HL-60 (cell line): ENCODE measurements at places on chromosomes 11 and 22.
A peak's percentile ranks its signal among the peaks of the same experiment; 100 is the strongest.

DNA sequence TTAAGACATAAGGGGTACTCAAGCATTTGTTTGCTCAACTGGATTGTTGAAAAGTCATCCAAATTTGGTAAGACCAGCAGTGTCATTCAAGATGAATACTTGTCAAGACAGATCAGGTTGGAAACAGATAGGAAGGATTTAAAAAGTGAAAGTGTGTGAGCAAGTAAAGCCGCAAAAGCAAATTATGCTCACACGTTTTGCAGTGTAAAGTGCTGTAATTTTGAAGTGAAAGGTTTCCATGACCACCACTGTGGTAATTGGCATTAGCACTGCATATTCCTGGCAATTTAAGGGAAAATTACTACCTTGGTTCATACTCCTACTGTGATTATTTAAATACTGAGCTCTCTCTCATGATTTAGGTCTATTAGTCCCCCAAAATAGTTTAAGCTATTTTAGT, 704.1 kb upstream of the CCDC179 start:
- DNase-seq, result no peak

GRCh38 chr11:59962107-59962482, 1.7 kb upstream of the OOSP4A start:
- no peak for DNase-seq

DNA sequence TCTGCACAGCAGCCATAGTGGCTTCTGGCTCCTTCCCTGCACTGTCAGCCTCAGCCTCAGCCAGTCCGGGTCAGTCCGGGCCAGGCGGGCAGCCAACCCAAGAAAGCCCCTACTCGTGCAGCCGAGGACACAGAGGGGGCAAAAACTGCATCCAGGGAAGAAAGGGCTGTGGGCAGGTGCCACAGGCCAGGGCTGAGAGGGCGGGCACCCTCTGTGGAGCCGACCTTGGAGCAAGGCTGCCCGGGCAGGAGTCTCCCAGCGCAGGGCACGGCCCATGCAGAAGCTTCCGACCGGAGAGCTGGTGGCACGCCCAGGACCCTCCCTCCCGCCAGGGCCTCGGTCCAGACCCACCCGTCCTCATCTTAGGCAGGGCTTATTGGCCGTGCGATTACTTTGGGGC, 10.5 kb upstream of the TH start:
- DNase-seq, result no peak

DNA sequence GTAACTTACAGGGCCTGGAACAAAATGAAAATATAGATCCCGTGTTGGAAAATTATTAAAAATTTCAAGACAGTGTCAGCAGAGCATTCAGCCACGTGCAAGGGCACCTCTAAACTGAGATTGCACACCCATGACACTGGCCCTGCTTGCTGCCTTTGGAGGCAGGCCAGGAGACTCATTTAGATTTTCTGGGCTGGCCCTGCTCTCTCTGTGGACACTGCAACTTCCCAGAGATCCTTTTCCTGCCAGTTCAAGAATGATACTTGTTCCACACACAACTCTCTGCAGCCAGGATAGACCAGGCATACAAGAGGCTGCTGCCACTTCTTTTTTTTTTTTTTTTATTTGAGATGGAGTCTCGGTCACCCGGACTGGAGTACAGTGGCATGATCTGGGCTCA, 56.7 kb upstream of the PTPRJ start:
- DNase-seq, result no peak

DNA sequence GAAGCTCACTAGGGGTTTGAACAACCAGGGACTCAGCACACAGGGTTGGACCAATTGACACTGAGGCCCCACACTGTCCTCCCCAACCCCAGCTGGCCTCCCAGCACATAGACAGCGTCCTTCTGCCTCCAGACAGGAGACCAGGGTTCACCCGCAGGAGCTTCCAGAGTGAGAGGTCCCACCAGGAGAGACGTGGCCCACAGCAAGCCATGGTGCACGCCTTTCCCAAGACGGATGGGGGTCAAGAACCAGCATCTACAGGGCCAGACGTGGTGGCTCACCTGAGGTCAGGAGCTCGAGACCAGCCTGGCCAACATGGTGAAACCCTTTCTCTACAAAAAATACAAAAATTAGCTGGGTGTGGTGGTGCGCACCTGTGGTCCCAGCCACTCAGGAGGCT, 12.1 kb upstream of the SIGIRR start:
- no peak for DNase-seq

GRCh38 chr11:59259867-59260475, 47.2 kb upstream of the MPEG1 start:
- no peak for DNase-seq

GRCh38 chr11:45605051-45605450, 60.4 kb downstream of the CHST1 start:
- DNase-seq, result no peak

GRCh38 chr22:37996079-37996478, 11.7 kb upstream of the SOX10 start:
- DNase-seq, result no peak

- DNase-seq, result no peak
These were observed 32.6 kb downstream of the PPFIA1 start for GRCh38 chr11:70303070-70303469.

GRCh38 chr11:117770061-117770460, 27.0 kb downstream of the DSCAML1 start:
- no peak for DNase-seq

GRCh38 chr11:18171377-18172000, 1.1 kb upstream of the MRGPRX4 start:
- DNase-seq, result no peak

DNA sequence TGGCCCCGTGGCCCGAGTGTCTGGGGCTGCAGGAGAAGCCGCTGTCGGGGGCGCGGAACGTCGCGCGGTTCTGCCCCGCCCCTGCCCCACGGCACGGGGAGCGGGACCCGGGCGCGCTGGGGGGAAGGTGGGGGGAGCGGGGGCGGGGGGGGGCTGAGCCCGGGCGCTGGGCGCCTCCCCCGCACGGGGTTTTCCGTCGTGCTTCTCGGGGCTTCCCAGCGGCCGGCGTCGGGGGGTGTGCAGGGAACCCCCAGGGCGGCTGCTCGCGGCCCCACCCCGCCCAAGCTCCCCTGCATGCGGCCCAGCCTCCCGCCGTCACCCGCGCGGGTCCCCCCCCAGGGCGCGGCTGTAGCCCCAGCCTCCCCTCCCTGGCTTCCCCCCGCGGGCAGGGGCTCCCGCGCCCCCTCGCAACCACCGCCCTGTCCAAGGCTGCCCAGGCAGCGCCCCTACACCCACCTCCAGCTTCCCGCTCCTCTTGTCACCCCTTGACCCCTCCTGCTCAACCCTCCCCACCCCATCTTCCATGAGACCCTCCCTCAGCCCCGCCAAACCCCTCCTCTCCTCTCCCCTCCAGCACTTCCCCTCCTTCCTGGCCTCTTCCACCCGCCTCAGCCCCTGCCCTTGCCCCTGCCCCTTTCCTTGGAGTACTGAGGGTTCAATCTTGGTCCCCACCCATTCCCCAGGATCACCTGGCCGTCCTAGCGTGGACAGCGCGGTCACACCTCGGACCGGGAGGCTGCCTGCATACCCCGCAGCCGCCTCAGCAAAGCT, 1.7 kb downstream of the IL17REL start:
- DNase-seq, result no peak

GRCh38 chr11:110992481-110992880, 253.0 kb upstream of the POU2AF2 start:
- DNase-seq, result no peak

- no peak for DNase-seq
These were observed 9.6 kb upstream of the CD81 start for GRCh38 chr11:2367266-2368160.

DNA sequence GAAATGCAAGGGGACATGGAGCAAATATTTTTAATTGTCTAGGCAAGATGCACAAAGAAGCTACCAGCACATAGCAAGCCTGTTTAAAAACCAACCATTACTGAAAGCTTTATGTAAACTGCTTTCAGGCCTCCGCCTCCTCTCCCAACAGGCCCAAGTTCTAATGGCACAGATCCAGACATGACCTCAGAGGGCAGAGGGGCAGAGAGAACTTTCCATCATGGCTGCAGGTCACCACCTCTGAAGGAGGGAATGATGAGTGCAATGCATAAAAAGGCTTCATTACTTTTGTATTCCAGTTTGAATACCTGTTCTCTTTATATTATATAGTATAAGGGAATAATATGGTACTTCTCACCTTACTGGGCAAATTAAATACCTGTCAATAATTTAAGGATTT, 15.2 kb downstream of the DDX17 start:
- DNase-seq, result no peak

GRCh38 chr22:19913337-19913936, 28.1 kb upstream of the COMT start:
- no peak for DNase-seq

DNA sequence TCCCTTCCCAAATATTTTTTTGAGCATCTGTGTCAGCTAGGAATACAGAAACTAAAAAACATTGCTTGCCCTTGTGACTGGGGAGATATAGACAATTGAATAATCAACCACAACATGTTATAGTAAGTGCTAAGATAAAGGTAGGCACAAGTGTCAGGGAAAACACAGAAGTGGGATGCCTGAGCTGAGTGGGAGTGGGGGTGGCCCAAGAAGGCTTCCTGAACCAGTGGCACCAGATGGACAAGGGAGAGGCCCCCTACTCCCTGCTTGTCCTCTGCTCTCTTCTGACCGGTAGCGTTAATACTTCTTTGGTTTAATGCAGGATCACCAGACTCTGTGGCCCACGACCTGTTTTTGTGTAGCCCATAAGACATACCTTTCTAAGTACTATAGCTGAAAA, 48.8 kb downstream of the PACS1 start:
- no peak for DNase-seq

DNA sequence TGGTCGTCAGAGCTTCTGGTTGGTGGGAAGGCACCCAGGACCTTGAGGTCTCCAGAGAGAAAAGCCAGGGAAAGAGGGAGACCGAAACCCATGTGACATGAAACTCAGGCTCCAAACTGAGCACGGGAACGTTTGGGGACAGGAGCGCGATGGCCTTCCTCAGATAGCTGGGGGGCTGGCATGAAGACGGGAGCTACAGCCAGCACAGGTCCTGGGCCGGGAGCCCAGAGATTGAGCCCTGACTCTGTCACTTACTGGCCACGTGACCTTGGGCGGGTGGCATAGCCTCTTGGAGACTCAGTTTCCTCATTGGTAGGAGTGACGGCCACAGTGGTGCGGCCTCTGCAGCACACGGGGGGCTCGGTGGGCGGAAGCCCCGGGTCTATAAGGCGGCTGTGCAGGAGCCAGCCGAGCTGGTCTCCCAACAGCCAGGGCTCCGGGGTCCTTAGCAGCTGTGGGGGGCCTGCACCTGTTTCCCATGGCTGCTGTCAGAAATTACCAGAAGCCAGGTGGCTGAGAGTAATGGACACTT, 36.4 kb upstream of the PPP6R3 start:
- no peak for DNase-seq

DNA sequence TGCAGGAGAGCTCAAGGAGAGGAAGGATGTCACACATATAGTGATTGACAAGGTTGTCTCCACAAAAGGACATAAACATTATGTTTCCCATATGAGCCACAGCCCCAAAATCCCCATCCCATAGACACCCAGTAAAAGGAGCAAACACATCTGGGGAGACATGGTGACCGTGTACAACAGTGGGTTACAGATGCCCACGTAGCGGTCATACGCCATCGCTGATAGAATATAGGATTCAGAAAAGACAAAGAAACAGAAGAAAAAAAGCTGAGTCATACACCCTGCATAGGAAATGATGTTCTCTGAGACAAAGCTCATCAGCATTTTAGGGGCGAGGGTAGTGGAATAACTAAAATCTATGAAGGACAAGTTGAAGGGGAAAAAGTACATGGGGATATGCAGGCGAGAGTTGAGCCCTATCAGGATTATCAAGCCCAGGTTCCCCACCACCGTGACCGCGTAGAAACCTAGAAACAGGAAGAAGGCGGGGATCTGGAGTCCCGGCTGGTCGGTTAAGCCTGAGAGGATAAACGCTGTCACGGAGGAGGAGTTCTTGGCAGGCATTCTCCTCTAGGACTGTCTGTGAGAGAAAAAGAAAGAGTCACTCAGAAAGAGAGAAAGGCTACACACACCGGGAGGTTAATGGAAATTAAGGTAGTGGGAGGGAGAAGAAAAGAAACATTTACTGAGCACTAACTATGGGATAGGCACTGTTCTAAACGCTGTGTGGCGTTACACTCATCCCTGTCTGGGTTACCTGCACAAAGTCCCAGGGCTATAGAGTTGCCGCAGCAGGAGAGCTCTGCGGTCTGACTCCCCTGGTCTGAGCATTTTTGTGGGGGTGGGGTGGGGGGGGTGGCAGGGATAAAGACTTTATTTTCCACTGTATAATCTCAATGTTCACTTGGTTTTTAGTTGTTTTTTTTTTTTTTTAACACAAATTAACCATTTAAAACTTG, 36.1 kb upstream of the OR8B8 start:
- peak; percentile 62 for DNase-seq

GRCh38 chr22:28629420-28630176, 50.0 kb downstream of the TTC28 start:
- DNase-seq, result no peak

DNA sequence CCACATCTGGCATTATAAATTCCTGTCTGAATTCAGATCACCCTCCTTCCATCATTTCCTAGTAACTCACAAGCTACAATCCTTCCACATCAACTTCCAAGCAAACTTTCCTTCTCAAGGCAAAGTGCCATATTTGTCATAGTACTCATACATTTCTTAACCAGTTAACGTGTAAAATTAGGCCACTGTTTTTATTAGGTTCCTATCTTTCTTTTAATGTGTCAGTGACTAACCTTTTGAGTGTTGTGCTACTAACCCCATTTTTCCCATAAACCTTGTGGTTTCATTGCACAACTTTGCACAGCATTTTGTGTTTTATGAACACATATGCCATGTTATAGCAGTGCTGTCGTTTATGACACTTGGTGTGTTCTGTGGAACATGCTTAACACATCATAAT, 90.1 kb downstream of the KIF18A start:
- DNase-seq, result no peak

DNA sequence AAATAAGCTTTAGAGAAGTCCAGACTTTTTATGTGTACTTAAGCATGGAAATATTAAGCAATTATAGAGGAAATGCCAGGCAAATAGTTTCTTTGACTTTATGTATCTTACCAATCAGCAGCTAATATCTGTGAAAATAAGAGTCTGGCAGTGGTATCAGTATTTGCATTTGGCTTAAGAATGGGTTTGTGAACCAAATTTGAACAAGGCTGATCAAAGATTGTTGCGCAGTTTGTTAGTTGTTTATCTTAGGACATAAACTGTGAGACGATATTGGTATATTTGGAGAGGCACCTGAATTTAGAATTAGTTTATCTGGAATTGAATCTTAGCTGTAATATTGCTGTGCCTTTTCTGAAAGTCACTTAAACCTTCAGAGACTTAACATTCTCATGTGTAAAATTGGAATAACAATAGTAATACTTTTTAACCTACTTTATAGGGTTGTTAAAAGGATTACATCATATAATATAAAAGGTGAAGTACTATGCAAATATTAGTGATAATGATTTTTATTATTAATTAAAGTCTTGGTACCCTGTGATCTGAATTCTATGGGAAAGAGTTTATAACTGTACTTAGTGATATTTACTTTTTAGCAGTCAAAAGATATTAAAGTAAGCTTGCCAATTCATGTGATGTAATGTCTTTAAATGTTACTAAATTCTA, 66.4 kb downstream of the DYNC2H1 start:
- no peak for DNase-seq
